ENCODE measurements at places on chromosomes 6 and 20.
A peak's percentile ranks its signal among the peaks of the same experiment; 100 is the strongest.

- no peak for DNase-seq
These were observed 273.0 kb downstream of the PLCB1 start for GRCh38 chr20:8404912-8405635.

DNA sequence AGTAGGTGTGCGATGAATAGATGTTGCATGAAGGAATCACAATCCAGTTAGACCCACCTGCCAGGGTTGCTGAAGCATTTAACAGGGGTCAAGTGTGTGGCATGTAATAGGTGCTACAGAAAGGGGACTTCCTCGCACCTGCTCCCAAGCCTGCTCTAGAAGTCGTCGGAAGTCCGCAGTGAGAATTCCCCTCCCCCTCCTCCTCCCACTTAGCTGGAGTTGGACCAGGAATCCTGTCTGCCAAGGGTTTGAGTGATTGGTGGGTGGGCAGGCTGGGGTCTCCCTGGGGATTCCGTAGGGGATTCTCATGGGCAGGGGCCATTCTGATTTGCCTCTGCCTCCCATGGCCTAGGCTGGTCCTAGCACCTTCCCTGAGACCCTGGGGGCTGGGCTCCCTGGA, 10.3 kb downstream of the SCRT2 start:
- no peak for DNase-seq

- DNase-seq: no peak
These were observed 253.7 kb upstream of the SUPT3H start for GRCh38 chr6:45631396-45631795.

DNA sequence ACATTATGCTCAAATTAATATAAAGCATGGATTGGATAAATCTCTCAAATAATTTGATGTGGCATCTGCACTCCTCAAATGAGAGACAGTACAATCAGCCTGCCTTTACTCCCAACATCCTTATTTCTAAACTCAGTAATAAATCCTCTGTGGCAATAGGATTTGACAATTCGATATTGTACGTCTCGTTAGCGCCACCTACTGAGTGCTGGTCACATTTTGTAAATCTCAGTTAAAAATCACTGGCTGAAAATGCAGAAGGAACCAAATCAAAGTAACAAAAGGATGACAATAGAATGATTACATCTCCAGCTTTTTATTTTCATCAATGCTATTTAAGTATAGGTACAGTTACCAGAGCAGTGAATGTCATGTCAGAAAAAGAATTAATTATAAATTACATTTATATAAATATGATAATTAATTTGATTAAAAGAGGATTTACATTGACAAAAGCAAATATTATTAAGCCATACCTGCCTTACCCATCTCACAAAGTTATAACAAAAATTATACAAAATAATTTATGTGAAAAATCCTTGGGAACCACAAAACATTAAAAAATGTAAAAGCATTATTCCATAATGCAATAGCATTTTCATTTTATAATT, 20.2 kb upstream of the GJE1 start:
- DNase-seq: peak; percentile 30

DNA sequence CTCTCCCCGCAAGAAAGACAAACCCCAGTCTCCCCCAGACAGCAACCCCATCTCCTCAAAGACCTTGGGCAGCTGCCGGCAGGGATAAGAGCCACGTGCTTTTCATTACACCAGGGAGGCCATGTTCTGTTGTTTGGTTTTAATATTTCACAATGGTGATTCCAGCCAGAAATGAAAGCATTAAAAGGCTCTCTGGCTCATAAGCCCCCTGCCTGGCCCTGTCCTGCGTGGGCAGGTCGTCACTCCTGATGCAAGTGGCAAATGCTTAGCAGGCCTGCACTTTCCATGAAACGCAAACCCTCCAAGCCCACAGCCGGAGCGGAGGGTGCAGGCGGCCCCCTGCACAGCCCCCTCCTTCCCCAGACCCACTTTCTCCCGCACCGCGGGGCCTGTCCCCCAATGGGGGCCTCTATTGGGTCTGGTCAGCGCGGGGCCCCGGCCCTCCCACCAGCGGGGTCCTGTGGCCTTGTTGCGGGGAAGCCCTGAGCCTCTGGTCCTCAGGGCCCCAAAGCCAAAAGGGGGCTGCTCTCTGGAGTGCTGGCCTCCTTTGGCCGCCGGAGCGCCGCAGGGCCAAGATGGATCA, 77.2 kb downstream of the TMEM242 start:
- peak; percentile 76 for DNase-seq

GRCh38 chr20:2150660-2151059, 49.0 kb downstream of the STK35 start:
- no peak for DNase-seq

- DNase-seq: no peak
These were observed 22.3 kb downstream of the BNIP5 start for GRCh38 chr6:36314221-36315014.

- DNase-seq: no peak
These were observed 12.4 kb upstream of the EZR start for GRCh38 chr6:158831571-158831970.

DNA sequence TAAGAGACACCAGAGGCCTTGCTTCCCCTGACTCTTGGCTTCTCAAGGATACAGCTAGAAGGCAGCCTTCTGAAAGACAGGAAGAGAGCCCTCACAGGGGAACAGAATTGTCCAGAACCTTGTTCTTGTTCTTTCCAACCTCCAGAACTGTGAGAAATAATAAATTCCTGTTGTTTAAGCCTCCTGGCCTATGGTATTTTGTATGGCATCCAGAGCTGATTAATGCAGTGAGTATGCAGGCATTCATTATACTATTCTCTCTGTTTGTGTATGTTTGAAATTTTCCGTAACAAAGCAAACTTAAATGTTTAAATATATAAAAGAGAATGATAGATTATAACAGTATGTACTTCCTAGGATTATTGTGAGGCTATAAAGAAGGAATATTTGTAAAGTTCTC, 903.4 kb upstream of the FLRT3 start:
- no peak for DNase-seq

GRCh38 chr20:44803383-44803941, 6.9 kb downstream of the RIMS4 start:
- no peak for DNase-seq

GRCh38 chr6:81808851-81809570, 56.5 kb upstream of the TENT5A start:
- DNase-seq: peak; percentile 24

DNA sequence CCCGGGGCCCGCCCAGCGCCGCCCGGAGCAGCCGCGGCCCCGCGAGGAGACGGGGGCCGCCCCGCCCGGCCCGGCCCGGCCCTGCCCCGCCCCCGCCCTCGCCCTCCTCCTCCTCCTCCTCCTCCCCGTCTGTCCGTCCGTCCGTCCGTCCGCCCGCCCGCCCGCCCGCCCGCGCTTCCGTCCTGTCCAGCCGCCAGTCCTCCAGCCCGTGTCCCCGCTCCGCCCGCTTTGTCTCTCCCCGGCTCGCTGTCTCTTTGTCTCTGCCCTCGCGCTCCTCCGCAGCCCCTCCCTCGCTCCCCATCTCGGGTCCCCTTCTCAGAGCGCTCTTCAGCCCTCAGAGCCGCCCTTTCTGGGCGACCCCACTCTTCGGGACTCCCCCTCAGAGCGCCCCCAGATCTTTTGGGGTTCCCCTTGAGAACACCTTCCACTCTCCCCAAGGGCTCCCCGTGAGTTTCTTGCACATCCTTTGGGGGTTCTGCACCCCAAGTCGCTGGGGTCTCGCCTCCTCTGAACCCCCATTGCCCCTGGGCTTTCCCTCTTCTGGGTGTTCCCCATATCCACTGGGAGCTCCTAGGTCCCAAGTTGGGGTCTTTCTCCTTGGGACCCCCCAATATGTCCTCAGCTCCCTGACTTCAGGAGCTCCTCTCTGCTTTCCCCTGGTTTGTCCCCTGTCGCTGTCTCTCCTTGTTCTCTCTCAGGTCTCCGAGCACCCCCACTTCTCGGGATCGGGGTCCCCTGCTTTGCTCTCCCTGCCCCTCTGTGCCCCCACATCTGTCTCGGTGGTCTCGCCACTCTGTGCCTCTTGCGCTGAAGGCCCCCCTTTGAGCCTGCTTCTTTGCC, 79.5 kb upstream of the MYL9 start:
- DNase-seq: peak; percentile 61

GRCh38 chr6:123604067-123604466, 32.7 kb downstream of the TRDN start:
- DNase-seq: no peak

- DNase-seq: no peak
These were observed at the start of gene RIPOR2 for GRCh38 chr6:24935366-24936152. Gene RIPOR2, minus strand, starts transcription at chr6:24935960. Its CDS starts 62 bp downstream, at chr6:24935898.

DNA sequence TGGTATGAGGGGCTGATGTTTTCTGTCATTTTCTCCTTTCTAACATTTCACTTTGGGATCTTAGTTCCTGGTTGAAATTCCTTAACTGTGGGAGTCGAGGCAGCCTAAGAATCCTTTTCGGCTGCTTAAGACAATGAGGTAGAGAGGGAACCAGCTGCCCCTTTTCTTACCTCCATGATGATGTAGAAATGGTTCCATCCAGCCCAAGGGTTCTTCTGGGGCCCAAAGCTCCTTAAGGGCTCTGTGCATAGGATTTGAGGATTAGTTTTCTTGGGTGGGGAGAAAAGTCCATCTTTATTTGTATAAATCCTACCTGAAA, 33.5 kb downstream of the SYNJ2 start:
- DNase-seq: no peak

DNA sequence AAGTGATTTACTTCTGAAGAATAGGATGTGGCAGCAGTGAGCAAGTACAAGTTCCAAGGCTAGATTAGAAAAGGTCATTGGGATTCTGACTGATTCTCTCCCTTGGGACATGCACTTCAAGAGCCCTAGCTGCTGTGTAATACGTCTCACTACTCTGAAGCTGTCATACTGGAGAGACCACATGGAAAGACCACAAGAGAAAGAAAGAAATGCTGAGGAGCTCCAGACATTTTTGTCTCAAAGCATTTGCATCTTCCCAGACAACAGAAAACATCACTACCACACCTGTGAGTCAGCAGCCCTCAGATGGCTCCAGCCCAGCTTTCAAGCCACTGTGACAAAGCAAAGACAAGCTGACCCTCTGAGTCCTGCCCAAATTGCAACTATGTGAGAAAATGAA, 20.7 kb downstream of the TENT5A start:
- DNase-seq: no peak

DNA sequence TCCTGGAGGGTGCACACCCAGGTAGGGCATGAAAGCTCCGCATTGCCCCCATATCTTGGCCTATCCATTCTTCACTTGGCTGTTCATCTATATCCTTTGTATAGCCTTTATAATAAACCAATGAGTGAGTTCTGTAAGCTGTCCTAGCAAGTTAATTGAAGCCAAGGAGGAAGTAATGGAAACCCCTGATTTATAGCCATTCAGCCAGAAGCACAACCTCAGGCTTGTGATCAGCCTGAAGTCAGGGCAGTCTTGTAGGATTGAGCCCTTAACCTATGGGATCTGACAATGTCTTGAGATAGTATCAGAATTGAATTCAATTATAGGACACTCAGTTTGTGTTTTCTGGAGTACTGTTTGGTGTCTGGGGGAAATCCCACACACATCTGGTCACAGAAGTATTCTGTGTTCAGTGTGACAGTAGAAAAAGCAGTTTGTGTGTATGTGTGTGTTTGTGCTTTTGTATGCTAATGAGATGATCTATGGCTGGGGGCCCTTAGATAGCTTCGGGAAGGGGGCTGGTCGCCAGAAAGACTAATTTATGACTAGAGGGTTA, 5.7 kb downstream of the NT5E start:
- DNase-seq: no peak

- no peak for DNase-seq
These were observed 12.8 kb downstream of the UNC93A start for GRCh38 chr6:167303675-167304625.

- no peak for DNase-seq
These were observed 511 bp downstream of the VARS1 start for GRCh38 chr6:31794866-31795615.

- DNase-seq: peak; percentile 26
These were observed 537 bp downstream of the TCP1 start for GRCh38 chr6:159788753-159789376.

GRCh38 chr6:110315869-110316398, 42.2 kb downstream of the METTL24 start:
- no peak for DNase-seq

GRCh38 chr6:43608310-43608763, 20.7 kb downstream of the GTPBP2 start:
- peak; percentile 68 for DNase-seq

DNA sequence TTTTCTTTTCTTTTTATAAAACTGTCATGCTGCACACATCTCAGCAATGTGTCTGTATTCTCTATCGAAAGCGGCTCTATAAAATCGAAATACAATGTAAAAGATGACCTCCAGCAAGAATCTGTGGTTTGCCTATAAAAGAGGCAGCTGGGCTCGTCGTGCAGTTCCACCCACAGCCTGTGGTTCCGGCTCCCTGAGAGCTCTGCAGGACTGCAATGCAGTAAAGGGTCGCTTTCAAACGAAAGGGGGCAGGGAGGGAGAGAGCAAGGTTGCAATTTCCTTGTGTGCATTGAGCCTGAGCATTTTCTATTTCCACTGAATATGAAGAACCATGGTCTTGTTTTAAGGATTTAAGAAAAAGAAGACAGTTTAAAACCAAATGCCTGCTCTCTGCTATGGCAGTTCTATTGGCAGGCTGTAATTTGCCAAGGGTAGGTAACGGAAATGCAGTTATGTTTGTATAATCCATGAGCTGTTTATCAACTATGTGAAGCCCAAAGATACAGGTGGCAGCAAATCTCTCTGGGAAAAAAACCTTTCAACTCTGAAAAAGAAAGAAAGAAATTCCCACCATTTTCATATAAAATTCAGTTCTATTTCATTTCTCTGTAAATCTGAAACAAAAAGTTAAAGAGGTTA, 236.5 kb downstream of the HACE1 start:
- DNase-seq: no peak

GRCh38 chr20:23159256-23159946, 73.3 kb upstream of the CD93 start:
- no peak for DNase-seq

- DNase-seq: no peak
These were observed 26.5 kb upstream of the PLEKHG1 start for GRCh38 chr6:150573041-150573681.

DNA sequence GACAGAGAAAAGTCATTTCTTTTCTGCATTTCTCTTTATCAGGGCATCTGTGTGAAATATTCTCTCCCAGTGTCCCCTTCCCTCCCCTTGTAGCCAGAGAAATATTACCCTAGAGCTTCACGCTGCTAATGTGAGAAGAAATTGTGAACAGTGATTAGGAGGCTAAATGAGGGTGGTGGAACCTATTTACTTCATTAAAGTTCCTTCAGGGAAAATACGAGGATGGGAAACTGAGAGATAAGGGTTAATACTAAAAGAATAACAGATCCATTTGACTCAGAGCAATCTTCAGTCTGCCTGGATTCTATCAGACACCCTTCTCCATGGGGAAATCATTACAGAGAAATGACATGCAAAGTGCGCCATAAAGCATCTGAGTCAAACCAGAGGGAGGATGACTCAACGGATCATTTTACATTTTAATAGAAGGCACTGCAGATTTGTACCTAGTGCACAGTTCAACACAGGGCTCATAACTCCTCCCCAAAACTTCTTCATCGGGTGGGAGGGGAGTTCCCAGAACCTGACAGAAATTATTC, 131.3 kb downstream of the GJA10 start:
- peak; percentile 56 for DNase-seq

GRCh38 chr6:101150226-101150625, 243.3 kb upstream of the GRIK2 start:
- DNase-seq: no peak

GRCh38 chr6:166592821-166593220, 6.3 kb upstream of the RAMACL start:
- DNase-seq: no peak
